ENCODE measurements at places on chromosomes 7 and 10.

DNA sequence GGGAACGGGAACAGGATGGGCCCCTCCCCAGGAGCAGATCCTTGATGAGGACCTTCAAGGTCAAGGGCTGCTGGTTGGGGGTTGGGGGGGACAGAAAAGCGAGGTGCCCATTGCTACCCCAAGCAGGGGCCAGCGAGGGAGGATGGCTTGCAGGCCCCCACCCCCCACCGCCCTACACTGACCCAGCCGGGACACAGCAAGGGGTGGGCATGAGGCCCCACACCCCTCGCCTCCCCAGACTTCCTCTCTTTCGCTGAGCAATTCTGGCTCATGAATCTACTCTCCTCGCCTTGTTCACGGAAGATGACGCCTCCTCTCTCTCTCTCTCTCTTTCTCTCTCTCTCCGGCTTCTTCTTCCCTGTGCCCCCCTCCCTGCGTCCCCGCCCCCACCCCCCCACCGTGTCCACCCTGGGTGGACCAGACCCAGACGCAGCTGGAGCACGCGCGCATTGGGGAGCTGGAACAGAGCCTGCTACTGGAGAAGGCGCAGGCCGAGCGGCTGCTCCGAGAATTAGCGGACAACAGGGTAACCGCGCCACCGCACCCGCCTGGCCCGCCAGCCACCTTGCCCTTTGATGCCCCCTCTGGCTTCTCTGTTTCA lies 81.1 kb upstream of the GTF2IRD1 start:
- DNase-seq, result no peak

GRCh38 chr10:69661414-69662172 lies 31.5 kb downstream of the FAM241B start:
- no peak for DNase-seq

GRCh38 chr10:92490387-92490786 lies 83.5 kb downstream of the IDE start:
- DNase-seq, result no peak

DNA sequence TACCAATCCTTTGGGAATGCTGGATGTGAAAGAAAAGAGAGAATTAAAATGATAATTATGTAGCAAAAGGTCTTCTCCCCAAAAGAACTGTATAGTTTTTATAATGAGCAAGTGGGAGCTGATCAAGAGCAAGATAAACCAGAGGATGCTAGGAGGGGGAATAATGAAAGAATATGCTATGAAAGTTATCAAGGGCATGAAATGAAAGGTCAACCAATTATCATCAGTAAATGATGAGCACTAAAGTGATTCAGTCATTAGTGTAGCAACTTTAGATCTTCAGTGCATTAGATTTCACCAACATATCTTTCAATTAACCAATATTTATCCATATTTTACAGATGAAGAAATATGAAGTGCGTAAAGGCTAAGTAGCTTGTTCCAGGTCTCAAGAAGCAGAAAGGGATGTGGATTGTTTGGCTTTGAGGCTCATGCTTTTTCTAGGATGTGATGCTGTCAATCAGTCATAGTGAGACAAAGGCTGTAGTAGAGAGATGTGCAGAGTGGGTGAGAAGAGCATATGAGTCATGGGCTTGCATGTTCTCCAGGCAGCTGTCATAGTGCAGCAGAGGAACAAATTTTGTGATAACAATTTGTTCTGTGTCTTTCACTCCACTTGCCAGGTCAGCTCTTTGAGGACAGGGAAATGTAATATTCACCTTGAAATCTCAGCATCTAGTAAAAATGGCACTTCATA lies 5.7 kb upstream of the OR2F2 start:
- no peak for DNase-seq

DNA sequence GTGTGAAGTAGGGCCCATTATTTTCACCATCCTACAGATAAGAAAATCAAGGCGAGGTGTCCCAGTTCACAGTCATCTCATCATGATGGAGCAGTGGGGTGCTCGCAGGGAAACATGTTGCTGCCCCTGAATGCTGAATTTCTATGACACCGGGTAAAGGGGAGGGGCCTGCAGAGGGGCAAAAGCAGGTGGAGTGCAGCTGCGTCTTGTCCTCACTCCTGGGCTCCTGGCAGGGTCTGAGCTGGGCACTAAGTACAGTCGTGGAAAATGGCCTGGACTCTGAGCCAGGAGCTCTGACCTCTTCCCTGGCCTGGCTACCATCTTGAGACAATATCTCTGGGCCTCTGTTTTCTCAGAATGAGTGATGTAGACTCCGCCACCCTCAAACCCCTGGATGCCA lies 253.1 kb upstream of the PITRM1 start:
- no peak for DNase-seq

DNA sequence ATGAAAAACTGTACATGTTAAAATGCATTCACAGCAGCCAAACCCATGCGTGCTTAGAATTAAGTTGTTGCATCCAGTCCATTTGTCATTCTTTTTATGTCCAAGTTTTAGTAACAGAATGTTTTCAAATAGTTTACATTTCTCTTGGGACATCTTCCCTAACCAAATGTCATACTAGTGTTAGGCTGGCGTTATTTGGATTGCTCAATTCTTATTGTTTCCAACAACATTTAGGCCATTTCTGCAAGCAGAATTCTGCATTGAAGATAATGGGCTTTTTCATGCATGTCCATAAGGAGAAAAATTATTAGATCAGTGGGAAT lies 203.0 kb downstream of the HIBADH start:
- no peak for DNase-seq

- DNase-seq, result peak; percentile 72
These were observed at the start of gene TFAM for GRCh38 chr10:58384999-58385783. Gene TFAM, plus strand, starts transcription at chr10:58385410. Its CDS starts 138 bp downstream, at chr10:58385548.

- no peak for DNase-seq
These were observed 1160.1 kb downstream of the GATA3 start for GRCh38 chr10:9214618-9215017.

- DNase-seq, result no peak
These were observed 39.2 kb downstream of the CD36 start for GRCh38 chr7:80677629-80678028.

GRCh38 chr7:47244692-47245091 lies 337.2 kb downstream of the TNS3 start:
- DNase-seq, result no peak

- DNase-seq, result no peak
These were observed 349.5 kb upstream of the NFE2L3 start for GRCh38 chr7:25802473-25802872.

GRCh38 chr10:89352802-89353201 lies 25.0 kb downstream of the IFIT3 start:
- DNase-seq, result no peak

- no peak for DNase-seq
These were observed 168.9 kb upstream of the PHF14 start for GRCh38 chr7:10804770-10805169.

GRCh38 chr7:114981323-114981722 lies 59.4 kb downstream of the MDFIC start:
- DNase-seq, result no peak

- no peak for DNase-seq
These were observed 2.4 kb upstream of the INPP5A start for GRCh38 chr10:132535065-132535651.

DNA sequence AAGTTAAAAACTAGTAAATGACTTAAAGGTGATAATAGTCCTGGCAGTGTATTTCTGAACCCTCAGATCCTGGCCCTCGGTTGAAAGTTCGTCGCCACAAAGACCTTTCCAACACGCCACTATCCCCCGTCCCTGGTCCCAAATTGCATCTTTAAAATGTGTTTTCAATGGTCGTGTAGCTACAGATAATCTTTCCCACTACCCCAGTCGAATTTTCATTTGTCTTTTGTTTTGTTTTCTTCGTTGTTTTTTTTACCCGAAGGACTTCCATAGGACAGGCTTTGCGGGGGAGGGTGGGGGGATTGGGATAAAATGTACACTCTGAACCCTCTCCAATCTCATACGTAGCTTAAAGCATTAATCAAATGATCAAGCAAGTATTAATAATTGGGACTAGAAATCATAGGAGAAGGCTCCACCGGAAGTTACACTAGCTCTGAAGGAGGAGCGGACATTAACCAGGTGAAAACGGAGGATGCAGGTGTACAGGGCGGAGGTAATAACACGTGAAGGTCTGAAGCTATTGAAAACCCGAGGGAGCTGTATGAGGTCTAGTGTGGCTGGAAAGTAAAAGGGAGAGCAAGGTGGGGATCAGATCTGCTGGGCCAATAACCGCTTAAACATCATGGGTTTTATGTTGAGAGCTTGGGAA lies 32.8 kb upstream of the PHF14 start:
- DNase-seq, result peak; percentile 61

- DNase-seq, result no peak
These were observed 1.3 kb downstream of the PFKFB3 start for GRCh38 chr10:6204063-6204340.

DNA sequence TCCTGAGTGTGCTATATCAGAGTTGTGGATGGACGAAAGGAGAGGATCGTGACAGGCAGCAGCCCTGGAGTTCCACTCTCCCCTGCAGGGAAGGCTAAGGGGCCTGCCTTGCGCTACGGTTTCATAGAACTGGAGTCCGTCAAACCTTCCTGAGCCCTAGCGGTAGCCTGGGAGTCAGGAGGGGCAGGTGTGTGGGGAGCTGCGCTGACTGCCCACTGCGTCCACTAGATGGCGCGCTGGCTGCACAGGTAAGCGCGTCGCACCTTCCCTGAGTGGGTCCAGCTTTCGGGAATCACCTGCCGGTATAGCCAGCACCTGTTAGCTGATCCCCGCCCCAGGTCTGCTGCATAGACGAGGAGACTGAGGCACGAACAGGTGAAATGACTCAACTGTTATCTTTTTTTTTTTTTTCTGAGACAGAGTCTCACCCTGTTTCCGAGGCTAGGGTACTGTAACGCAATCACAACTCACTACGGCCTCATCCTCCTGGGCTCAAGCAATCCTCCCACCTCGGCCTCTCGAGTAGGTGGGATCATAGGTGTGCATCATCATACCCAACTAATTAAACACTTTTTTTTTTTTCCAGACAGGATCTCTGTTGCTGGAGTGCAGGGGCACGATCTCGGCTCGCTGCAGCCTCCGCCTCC lies 20.2 kb upstream of the BAIAP2L1 start:
- DNase-seq, result peak; percentile 47

- DNase-seq, result no peak
These were observed 441.3 kb downstream of the NEBL start for GRCh38 chr10:20455774-20456173.

- no peak for DNase-seq
These were observed 58.2 kb upstream of the PDGFA start for GRCh38 chr7:577741-578370.

GRCh38 chr7:2289621-2290020 lies 24.6 kb downstream of the SNX8 start:
- no peak for DNase-seq

GRCh38 chr7:149071641-149072437 lies 18.7 kb downstream of the ZNF786 start:
- no peak for DNase-seq

GRCh38 chr7:150370612-150371071 lies 2.0 kb downstream of the REPIN1 start:
- no peak for DNase-seq

- no peak for DNase-seq
These were observed 28.0 kb downstream of the PRPF18 start for GRCh38 chr10:13614530-13615332.

- no peak for DNase-seq
These were observed 4.6 kb downstream of the UFSP1 start for GRCh38 chr7:100884736-100885439.

DNA sequence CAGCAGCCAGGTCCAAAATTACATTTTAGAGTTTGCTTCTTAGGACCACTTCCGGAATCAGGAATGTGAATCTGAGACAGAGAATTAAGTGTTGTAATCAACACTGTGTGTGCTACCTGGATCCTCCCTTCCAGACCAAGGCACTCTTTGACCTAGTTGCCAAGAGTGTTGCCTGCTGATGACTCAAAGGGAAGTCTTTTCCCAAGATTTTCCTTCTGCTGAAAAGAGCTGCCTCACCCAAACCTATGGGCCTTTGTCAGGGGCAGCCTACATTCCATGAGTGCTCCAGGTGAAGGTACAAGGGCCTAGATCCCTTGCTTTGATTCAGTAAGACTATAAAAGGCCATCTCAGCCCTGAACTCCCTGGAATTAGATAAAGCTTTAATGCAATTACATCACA lies 712.5 kb upstream of the ANKRD30A start:
- DNase-seq, result no peak

GRCh38 chr10:74900297-74900696 lies 73.9 kb downstream of the KAT6B start:
- DNase-seq, result no peak

GRCh38 chr7:152663148-152663740 lies 12.7 kb downstream of the XRCC2 start:
- DNase-seq, result no peak

GRCh38 chr10:55630491-55631056 lies 730.5 kb downstream of the ZWINT start:
- no peak for DNase-seq

DNA sequence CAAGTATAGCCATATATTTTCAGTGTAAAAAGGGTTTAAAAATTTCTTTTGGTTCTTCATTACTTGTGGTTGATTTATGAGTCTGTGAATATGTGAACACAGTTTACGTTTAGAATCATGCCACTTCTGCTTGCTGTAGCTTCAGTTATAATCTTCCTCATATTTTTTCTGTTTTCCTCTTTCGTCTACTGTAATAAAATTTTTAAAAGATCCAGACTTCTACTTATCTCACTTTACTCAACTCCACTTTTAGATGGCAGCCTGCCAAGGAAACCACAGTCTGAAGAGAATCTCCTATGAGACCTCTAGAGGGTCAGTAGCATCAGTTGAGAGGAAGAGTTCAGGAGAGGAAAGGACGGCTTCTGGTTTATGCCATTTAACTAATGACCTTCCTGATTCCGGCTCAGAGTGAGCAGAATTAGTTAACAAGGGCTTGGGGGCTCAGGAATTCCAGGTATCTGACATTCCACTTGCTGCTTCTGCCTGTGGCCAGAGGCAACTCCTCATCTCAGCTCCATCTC lies 21.4 kb downstream of the CREB5 start:
- DNase-seq, result peak; percentile 12

- DNase-seq, result no peak
These were observed 209.6 kb downstream of the PTPRN2 start for GRCh38 chr7:158377800-158378623.

GRCh38 chr7:22851145-22851544 lies 28.5 kb upstream of the TOMM7 start:
- DNase-seq, result no peak

DNA sequence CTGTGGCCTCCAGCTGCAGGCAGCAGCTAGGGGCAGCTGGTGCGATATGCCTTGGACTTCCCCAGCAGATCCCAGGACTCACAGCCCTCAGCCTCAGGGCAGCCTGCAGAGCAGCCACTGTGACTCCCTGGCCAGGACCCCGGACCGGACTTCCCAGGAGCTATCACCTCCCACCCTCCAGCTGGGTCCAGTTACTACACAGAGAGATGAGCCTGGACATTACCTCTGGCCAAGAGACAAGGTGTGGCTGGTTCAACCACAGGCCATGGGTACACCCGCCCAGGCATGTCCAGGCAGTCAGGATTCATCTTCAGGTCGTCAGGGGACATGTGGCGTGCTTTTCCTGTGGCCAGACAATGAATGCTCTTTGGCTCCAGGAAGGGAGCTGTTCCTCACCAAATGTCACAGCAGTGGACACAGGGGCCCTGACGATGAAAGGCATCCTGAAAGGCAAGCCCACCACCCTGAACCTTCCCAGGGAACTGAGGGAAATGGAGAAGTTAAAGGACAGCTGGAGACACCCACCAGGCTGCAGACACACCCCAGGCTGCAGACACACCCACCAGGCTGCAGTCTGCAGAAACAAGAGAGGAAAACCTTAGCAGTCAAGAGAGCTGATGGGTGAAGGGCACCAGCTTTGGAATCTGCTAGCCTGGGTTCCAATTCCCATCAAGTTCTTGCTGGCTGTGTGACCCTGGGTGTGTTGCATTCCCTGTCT lies 25.8 kb upstream of the NANOS1 start:
- no peak for DNase-seq

- DNase-seq, result no peak
These were observed 146.6 kb upstream of the FRMD4A start for GRCh38 chr10:14477408-14477710.

GRCh38 chr10:44193567-44194220 lies 191.2 kb downstream of the CXCL12 start:
- DNase-seq, result no peak

All from NCI-H510A (cell line).